ENCODE measurements at places on chromosomes 6 and 20.

- no peak for DNase-seq
Measured at GRCh38 chr6:151007076-151007475, 141.6 kb downstream of the MTHFD1L start.

DNA sequence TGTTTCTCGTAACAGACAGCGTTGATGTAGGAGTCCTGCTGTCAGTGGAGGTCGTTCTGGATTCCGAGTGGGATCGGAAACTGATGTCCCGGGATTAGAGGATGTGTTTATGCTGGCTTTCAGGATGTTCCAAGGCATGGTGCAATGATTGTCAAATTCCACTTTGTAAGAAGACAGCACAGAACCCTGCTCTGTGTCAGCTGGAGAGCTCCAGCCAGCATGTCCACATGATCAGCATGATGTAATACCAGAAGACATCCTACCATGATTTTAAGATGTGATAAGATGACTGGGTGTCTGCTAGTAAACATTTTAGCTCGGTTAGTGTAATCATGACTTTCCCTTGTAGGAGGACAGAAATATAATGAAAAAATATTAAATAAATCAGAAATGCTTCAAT is 20.3 kb downstream of the ENPP1 start:
- DNase-seq = no peak

GRCh38 chr20:10672624-10673127 is 1.1 kb downstream of the JAG1 start:
- no peak for DNase-seq

DNA sequence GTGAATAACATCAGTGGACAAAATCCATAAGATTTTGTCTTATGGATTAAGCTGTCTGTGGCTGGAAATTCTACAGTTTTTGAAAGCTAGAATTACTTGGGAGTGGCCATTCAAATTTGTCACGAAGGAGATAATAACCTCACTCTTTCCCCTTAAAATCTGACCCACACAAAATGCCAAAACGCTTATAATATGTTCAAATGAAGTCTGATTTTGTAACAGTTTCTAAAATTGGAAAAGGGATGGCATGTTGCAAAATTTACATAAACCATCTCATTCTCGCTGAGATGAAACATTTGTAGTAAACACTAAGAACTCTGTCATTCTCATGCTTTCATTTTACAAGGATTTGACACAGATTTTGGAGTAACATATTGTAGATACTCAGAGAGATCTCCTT is 112.7 kb downstream of the GJA1 start:
- no peak for DNase-seq

- DNase-seq = no peak
Measured at GRCh38 chr20:39717936-39718335, 755.8 kb downstream of the DHX35 start.

DNA sequence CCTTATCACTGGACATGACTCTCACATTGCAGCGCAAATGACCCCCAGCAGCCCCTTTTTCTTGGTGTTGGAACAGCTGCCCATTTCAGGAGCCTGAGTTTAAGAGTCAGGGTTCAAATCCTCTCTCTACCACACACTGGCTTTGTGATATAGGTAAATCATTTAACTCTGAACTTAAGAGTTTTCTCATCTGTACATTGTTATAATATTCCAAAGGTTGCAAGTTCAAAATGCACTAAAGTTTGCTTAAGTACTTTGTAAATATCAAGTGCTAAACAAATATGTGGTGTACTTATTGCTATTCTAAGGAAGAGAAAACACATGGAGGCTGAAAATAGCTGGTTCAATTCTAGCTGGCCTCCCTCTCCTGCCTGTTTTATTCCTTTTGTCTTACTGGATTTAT is 39.3 kb upstream of the PBOV1 start:
- DNase-seq = no peak

GRCh38 chr6:111267764-111268333 is 180.5 kb downstream of the SLC16A10 start:
- no peak for DNase-seq

GRCh38 chr6:132797951-132798868 is at the start of gene SLC18B1:
SLC18B1 (minus strand) TSS chr6:132798637; CDS start chr6:132798456, 181 bp downstream.
- DNase-seq = no peak

GRCh38 chr6:136383268-136383937 is 93.8 kb upstream of the BCLAF1 start:
- no peak for DNase-seq

DNA sequence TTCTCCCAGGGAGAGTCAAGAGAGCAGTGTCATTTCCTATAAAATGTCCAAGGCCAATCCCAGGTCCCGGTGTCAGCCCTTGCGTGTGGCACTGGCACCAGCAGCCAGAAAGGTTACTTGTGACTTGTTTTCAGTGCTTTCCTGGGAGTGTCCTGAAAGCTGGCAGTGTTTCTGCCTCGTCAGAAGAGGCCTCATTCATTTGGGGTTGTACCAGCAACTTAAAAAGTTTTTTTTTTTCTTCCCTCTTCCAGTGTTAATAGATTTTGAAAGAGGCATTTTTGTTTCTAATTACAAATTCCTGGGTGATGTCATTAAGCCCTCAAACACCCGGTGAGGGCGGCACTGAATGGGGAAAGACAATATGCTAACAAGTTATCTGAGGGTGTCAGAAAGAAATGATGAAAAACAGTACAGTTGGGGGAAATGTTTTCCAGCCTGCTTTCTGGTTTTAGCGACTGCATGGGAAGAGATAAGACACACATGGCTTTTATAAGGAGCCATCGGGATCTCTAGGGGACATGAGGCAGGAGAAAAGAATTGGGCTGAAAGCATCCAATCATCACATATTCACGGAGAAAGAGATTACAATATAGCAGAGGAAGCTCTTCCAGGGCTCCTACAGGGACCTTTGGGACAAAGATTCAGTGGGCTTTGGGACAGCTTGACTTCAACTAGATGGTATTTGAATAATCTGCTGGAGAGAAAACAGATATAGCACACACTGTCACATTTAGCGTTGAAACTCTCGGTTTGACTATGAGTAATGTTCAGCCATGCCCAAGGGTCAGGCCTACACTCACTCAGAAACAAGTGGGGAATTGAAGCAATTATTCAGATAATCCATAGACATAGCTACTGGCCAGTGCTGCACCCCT is 153.0 kb downstream of the BCAS1 start:
- no peak for DNase-seq

DNA sequence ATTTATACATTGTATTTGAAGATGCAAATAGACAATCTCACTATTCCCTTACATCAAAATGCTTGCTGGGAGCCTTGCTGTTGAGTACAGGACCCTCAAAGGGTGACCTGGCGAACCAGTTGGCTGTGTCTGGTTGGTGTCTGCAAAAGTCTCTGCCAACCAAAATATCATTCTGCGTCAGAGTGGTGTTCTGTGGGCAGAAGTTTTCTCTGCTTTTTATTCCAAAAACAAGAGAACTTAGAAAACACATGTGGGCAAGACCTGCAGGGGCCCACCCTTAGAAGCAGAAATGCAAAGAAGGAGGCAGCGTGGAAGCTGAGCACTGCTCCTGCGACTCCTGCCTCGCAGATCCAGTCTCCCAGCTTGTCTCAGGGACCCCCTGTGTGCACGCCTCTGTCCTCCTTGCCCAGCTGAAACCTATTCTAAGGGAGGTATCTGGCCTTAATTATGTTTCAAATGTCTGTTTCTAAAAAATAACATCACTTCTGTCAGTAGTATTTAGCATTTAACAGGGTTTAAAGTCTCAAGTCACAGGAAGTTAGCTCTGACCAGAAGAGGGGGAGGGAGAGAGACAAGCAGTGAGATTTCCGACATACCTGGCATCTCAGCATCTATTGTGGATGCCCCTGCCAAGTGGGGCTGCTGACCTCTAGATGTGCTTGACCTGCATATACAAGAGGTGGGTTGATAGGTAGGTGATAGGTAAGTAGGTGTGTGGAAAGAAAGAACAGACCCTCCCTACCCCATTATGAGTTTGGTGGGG is 101.3 kb downstream of the SASH1 start:
- no peak for DNase-seq

DNA sequence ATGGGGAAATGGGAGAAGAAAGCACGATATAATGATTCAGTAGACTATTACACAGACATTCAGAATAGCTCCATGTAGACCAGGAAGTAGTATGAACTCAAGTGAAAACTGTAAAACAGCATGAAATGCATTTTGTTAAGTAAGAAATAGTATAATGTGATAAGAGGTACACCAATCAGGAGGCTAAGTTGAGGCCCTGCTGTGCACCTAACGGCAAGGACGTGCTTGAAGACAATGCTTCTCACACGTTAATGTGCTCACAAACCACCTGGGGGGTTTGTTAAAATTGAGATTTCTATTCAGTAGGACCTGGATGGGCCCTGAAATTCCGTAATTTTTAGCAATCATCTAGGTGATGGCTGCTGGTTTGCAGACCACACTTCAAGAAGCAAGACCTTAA is 178.9 kb upstream of the SULF2 start:
- no peak for DNase-seq

- no peak for DNase-seq
Measured at GRCh38 chr20:17762243-17762872, 62.6 kb downstream of the BANF2 start.

GRCh38 chr20:59378966-59379365 is 78.6 kb downstream of the EDN3 start:
- no peak for DNase-seq

GRCh38 chr6:28974505-28974904 is 30.6 kb downstream of the ZNF311 start:
- no peak for DNase-seq

- no peak for DNase-seq
Measured at GRCh38 chr6:15773806-15774410, 111.1 kb upstream of the DTNBP1 start.

DNA sequence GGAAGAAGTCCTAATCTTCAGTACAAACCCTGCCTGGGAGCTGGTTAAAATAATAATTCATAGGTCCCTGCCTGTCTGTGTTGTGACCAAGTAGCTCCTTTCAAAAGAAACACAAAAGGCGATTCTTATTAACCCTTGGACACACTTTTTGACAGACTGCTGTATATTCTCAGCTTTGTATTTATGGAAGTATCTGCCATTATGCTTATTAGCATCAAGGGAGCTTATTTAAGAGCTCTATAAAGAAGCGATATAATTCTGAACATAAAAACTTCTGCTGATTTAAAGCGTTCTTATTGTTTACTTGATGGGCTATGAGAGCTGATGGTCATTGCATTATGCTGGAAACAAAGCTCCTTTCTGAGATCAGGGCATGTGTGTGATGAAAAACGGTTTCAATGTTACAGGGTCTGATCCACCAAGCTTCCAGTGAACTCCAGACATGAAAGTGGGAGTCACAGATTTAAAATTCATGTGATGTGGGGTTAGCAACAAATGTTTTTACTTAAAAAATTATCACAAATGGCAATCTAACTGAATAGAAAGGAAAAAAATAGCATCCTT is 181.8 kb upstream of the PDE10A start:
- no peak for DNase-seq

DNA sequence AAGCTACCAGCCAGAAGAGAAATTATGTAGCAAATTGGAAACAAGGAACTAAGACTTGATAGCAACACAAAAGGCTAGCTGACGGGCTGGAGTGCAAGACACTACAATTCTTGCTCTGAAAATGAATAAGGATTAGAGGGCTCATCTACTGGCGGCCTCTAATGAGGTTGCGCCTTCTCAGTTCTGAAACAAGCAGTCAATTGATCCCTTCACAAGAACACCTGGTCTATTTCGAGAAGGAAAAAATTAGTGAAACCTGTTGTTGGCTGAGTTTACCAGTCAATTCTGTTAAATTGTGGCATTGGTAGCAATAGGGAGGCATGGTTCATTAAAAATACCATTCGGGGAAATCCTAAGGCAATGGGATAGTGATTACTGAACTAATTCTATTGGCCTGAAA is 74.8 kb upstream of the JARID2 start:
- DNase-seq = no peak
